ENCODE measurements at places on chromosomes 2 and 18.

GRCh38 chr2:36769106-36769505, 72.6 kb downstream of the VIT start:
- H3K4me1 ChIP-seq: no peaks in the 10 kb centered on the region
- no peaks in the 10 kb centered on the region for H3K36me3 ChIP-seq
- H3K27ac ChIP-seq: no peak overlapping the region
- no peaks in the 10 kb centered on the region for H3K27me3 ChIP-seq
- H3K4me3 ChIP-seq: no peak overlapping the region

DNA sequence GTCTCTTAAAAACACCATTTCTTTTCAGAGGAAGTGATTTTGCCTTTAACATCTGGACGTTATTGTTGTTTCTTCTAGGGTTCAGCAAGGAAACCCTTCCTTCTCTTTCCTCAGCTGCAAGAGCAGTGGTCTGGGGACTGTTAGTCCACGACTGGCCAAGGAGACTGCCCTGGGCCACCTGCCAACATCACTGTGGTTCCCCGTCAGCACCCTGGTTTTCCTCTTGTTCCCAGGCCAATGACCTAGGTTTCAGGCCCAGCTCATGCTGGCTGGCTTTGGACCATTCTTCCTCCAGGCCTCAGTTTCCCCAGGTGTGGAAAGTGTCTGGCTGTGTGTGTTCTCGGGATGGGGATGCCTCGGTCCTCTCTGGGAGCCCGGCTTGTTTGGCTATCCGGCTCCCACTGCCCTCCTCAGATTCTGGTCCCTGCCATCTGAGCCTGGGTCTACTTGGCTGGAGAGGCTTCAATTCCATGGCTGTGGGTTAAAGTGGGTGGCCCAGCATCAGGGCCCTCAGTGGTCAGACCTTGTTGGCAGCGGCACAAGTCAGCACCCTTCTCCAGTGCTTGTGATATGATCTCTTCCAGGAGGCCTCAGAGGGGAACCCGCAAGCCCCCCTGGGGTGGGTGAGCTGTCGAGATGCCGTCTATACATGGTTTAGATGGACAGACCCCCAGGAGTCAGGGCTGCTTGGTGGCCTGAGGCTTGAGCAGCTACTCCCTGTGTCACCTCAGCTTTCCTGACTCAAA, 234.3 kb upstream of the HS6ST1 start:
- peaks cover 33% of the 10 kb centered on the region for H3K4me1 ChIP-seq
- H3K27me3 ChIP-seq: no peaks in the 10 kb centered on the region
- H3K27ac ChIP-seq: no peak overlapping the region
- no peak for DNase-seq

- no peak for DNase-seq
- H3K36me3 ChIP-seq: no peaks in the 10 kb centered on the region
- H3K27ac ChIP-seq: no peak overlapping the region
- H3K4me1 ChIP-seq: peaks cover 16% of the 10 kb centered on the region
- H3K4me3 ChIP-seq: no peak overlapping the region
- H3K27me3 ChIP-seq: no peaks in the 10 kb centered on the region
Measured at GRCh38 chr2:239006622-239007285, 158.9 kb downstream of the TWIST2 start.

- H3K27me3 ChIP-seq: no peaks in the 10 kb centered on the region
- no peaks in the 10 kb centered on the region for H3K36me3 ChIP-seq
- DNase-seq: no peak
- H3K4me3 ChIP-seq: no peak overlapping the region
Measured at GRCh38 chr2:159399716-159400415, 113.4 kb upstream of the WDSUB1 start.

DNA sequence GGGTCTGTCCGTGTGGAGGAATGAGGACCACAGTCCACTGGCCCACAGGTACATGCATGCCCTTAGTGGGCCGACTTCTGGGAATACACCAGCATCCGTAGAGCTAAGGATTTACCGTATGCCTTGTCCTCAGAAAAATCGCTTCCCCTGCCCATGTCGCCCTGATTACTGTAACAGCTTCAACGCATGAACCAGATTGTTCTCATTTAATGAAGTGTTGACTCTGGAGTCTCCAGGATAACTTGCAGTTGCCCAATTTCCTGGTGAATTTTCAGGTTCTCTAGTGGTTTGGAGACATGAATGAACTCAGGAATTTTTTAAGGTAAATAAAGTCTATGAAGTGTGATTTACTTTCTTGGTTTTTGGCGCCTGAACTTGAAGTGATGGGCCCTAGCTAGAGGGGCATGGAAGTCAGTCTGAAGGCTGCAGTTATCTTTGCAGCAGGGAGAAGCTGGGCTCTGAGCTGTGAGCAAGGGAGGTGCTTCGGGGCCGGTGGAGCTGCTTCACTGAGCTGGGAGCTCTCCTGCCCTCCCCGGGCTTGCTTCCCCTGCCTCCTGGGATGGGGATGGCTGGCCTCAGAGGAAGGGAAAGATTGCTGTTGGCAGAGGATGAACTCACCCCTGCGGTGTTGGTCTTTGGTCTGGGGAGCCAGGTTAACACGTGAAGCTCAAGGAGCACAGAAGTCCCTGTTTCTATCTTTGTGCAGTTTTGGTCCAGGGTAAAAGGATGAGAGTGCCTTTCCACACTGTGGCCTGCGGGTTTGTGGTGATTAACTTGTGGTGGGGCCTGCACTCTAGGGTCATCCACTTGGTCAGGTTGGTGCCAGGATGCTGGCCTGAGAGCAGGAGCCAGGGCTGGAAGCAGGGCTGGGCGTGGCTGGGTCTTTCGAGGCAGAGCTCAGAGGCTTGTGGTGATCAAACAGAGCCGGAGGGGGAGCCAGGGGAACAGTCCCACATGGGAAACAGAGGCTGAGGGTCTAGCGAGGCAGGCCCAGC, 28.1 kb downstream of the TCF7L1 start:
- H3K27me3 ChIP-seq: no peaks in the 10 kb centered on the region
- no peak for DNase-seq
- no peak overlapping the region for H3K4me3 ChIP-seq
- H3K27ac ChIP-seq: no peak overlapping the region

DNA sequence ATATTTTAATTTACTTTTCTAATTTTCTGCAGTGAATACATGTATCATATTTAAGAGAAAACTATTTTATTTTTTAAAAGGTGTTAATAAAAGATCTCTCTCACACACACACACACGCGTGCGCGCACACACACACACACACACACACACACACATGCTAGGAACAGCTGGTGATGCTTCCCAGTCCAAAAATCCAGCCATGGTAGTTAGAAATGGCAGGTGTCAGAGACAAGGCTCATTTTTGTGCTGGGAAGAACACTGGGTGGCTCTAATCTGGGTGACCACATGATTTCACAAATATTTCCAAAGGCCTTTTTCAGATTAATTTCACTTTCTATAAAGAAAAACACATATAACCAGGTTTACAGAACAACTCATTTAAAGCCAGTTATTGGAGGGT, 104.5 kb upstream of the NCK2 start:
- no peaks in the 10 kb centered on the region for H3K36me3 ChIP-seq
- H3K4me1 ChIP-seq: peaks cover 22% of the 10 kb centered on the region
- H3K4me3 ChIP-seq: no peak overlapping the region
- peaks cover 7% of the 10 kb centered on the region for H3K27me3 ChIP-seq
- DNase-seq: no peak

- no peak for DNase-seq
- no peak overlapping the region for H3K4me3 ChIP-seq
- H3K36me3 ChIP-seq: no peaks in the 10 kb centered on the region
Measured at GRCh38 chr2:119487434-119488244, 36.6 kb downstream of the SCTR start.

GRCh38 chr18:49185623-49186022, 234.9 kb upstream of the SMAD7 start:
- H3K27me3 ChIP-seq: no peaks in the 10 kb centered on the region
- no peak overlapping the region for H3K4me3 ChIP-seq
- H3K4me1 ChIP-seq: peaks cover 24% of the 10 kb centered on the region
- no peak for DNase-seq
- H3K27ac ChIP-seq: no peak overlapping the region

GRCh38 chr2:58497168-58497567, 256.0 kb upstream of the FANCL start:
- no peaks in the 10 kb centered on the region for H3K4me1 ChIP-seq
- no peak for DNase-seq
- H3K36me3 ChIP-seq: no peaks in the 10 kb centered on the region

DNA sequence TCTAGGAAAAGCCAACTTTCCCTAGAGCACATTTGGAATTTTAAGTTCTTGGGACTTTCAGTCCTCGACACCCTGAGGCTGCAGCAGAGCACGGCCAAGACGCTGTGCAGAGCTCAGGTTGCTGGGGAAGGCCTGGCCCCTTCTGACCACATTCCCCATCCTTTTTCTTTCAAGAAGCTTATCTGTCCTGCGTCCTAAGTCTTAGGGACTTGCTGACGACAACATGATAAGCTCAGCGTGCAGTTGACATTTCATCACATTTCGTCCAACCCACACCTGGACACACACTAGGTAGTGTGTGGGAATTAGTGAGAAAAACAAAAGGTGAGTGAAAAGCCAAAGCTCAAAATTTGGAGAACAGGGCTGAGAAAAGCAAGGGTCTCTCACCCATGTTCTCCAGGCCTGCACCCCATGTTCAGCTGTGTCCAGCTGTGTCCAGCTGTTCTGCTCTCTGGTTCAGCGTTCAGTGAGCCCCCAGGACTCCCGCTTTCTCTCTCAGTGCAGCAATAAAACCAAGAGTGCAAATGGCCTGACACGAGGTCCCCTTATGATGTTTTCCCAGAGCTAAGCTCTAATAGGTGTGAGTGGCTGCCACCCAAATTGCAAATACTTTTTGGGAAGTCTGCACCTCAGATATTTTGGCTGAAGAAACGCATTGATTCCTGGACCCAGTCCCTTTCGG, 101.9 kb downstream of the RGPD3 start:
- no peak for DNase-seq
- H3K4me3 ChIP-seq: no peak overlapping the region

GRCh38 chr2:3780477-3781402, 77.4 kb downstream of the DCDC2C start:
- H3K4me1 ChIP-seq: peaks cover 20% of the 10 kb centered on the region
- H3K4me3 ChIP-seq: no peak overlapping the region
- H3K27ac ChIP-seq: 0 out of 2 replicates have a peak overlapping the region, but pooled peaks have one; percentile 16
- no peaks in the 10 kb centered on the region for H3K27me3 ChIP-seq

DNA sequence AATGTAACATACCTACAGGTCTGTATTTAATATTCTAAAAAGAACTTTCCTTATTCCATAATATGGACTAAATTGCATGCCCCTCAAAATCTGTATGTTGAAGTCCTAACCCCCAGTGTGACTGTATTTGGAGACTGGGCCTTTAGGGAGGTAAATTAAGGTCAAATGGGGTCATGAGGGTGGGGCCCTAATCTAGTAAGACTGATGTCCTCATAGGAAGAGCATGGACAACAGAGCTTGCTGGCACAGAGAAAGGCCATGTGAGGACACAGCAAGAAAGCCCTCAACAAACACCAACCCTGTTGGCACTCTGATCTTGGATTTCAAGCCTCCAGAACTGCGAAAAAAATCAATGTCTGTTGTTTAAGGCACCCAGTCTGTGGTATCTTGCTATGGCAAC, 18.6 kb downstream of the SF3B1 start:
- H3K27ac ChIP-seq: no peak overlapping the region
- H3K36me3 ChIP-seq: peaks cover 93% of the 10 kb centered on the region
- no peaks in the 10 kb centered on the region for H3K4me1 ChIP-seq
- DNase-seq: no peak
- no peaks in the 10 kb centered on the region for H3K27me3 ChIP-seq

DNA sequence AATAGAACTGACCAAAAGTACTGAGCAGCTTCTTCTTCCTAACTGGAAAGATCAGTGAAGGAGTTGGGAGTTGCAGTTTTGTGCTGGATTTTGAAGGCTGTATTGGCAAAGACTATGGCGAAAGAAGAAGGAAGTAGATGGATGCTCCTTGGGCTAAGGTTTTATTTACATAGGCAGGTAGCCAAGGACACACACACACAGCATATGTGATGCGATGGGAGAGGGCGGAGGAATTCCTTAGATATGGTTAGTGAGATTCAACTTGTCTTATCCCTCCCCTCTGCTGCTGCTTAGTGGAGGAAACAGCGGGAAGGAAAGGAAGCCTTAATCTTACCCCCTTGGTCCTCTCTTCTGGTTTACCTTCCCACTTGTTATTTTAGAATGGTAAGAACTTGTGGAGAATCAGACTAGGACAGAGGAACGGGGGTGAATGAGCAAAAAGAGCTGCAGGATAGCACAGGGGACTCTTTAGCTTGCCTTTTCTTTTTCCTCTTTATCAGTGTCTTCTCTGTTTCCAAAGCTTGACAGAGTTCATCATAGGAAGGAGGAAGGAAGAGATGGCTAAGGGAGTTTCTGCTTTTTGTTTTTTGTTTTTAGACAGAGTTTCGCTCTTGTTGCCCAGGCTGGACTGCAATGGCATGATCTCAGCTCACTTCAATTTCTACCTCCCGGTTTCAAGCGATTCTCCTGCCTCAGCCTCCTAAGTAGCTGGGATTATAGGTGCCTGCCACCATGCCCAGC, 87.9 kb downstream of the OSBPL6 start:
- no peak overlapping the region for H3K4me3 ChIP-seq
- no peaks in the 10 kb centered on the region for H3K36me3 ChIP-seq
- no peaks in the 10 kb centered on the region for H3K4me1 ChIP-seq
- no peak overlapping the region for H3K27ac ChIP-seq
- no peak for DNase-seq

- no peak for DNase-seq
- H3K27me3 ChIP-seq: no peaks in the 10 kb centered on the region
Measured at GRCh38 chr18:11821643-11822237, 29.5 kb upstream of the CHMP1B start.

- H3K36me3 ChIP-seq: no peaks in the 10 kb centered on the region
- H3K27me3 ChIP-seq: no peaks in the 10 kb centered on the region
- DNase-seq: no peak
- H3K4me1 ChIP-seq: peaks cover 11% of the 10 kb centered on the region
- no peak overlapping the region for H3K4me3 ChIP-seq
Measured at GRCh38 chr2:47236503-47237215, 81.6 kb upstream of the STPG4 start.

DNA sequence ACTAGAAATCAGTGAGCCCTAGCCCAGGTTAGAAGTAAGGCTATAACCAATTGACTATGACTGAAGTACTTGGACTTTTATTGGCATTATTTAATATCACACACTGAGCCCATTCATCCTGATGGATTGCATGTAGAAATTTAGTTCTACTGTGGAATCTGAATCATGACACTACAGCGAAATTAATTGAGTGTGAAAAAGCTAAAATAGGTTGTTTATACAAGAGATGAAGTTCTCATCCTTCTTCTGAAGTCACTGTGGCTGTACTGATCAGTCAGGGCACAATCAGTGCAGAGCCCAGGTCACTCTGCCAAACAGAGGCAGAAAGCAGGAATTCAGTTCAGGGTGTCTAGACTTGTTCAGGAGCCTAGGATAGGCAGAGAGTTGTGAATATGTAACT, 158.9 kb downstream of the BABAM2 start:
- H3K36me3 ChIP-seq: no peaks in the 10 kb centered on the region
- peaks cover 21% of the 10 kb centered on the region for H3K4me1 ChIP-seq
- H3K27ac ChIP-seq: no peak overlapping the region
- no peak overlapping the region for H3K4me3 ChIP-seq

DNA sequence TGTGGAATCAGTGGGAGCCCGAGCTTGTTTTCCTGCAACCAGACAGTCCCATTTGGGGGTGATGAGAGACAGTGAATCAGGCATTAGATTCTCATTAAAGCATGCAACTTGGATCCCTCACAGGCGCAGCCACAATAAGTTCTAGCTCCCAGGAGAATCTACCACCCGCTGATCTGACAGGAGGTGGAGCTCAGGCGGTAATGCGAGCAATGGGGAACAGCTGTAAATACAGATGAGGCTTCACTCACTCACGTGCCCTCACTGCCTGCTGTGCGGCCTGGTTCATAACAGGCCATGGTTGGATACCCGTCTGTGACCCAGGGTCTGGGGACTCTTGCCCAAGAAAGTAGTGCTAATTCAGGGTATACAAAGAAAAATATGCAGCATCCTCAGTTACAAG, 144.8 kb upstream of the RGPD4 start:
- DNase-seq: no peak
- no peaks in the 10 kb centered on the region for H3K36me3 ChIP-seq
- no peaks in the 10 kb centered on the region for H3K4me1 ChIP-seq

GRCh38 chr2:1557467-1557820, 144.2 kb downstream of the TPO start:
- DNase-seq: no peak
- no peaks in the 10 kb centered on the region for H3K27me3 ChIP-seq
- peaks cover 17% of the 10 kb centered on the region for H3K4me1 ChIP-seq
